ENCODE measurements at places on chromosomes 12 and 14.

DNA sequence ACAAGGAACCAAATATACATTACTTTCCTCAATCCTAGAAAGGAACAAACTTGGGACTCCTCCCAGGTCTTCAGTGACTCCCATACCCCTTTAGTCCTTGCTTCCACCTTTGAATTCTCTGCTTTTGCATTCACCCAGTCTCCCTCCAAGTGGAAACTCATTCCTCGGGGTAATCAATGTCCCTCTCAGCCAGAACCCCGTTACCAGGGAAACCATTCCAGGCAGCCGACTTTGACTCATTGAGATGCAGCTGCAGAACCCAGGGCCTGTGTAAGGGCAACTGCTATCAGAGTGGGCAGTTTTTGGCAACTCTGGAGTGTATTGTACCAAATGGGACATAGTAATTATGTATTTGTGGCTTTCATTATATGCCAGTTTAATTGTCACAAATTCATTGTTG is 186.2 kb downstream of the NRXN3 start:
- DNase-seq = no peak

DNA sequence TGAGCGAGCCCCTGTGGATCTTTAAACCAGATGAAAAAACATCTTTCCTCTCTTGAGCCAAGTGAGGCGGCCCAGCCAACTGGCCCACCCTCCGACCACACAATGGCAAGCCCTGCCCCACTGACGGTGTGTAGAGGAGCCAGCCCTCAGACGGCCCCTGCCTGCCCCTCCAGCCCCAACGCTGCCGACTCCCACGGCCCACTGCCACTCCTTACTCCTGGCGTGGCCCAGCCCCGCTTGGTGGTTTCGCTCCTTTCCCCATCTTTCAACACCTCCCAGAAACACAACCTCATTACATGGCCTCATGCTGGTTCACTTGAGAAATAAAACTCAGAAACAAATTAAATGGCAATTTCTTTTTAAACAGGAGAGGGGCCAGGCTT is 80.6 kb upstream of the DICER1 start:
- no peak for DNase-seq

DNA sequence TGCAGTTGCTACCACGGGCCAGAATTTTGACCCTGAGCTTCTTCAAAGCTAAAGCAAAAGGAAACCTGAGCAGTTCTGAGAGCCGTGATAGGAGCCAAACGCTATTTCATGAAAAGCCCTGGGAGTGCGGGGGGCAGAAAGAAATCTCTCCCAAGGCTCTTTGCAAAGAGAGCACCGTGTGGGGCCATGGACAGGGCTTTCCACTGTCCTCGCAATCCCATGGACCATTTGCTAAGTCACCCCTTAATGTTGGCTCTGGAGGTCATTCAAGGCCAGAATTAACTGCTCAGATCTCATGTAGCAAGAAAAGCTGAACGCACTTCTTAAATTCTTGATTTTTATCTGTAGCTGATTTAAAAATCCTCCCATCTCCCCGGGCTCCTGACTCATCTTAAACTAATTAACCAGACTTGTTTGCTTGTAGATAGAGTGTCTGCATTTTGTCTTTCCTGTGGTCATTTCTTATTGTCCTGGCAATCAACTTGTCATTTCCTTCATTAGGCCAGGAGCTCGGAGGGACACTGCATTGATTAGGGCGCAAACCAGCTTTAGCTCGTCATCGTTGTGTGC is 24.8 kb downstream of the CLSTN3 start:
- no peak for DNase-seq

GRCh38 chr14:105527826-105528585 is 1.6 kb downstream of the TMEM121 start:
- peak; percentile 86 for DNase-seq

DNA sequence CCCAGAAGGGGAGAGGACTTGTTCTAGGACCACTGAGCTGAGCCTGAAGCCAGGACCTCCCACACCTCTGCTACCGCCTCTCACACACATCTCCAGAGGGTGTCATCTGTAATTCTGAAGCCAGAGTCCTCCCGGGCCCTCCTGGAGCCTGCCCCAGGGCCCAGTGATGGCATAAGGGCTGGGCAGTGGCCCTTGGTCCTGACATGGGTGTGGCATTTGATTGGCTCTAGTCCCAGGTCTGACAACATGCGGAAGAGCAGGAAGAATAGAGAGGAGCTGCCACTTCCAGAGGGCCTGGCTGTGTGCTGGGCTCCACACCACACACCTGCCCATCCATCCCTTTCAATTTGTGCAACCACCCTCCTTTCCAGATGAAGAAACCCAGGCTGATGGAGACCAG is 144.3 kb upstream of the GSC start:
- no peak for DNase-seq

DNA sequence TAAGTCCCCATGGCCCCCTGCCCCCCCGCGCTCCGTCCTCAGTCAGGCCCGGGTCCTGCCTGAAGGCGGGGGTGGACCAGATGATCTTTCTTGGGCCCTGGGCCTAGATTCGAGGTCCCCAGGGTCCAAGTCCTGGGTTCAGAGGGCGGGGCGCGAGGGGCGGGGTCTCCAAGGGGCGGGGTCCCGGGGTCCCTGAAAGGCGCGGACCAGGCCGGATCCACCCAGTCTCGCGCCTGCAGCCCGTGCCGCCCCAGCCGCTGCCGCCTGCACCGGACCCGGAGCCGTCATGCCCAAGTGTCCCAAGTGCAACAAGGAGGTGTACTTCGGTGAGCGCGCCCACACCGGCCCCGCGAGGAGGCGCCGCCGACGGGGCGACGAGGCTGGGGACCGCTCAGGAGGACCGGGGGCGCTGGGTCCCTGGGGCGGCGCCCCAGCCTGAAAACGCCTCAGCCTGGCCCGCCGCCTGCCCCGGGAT is 325 bp downstream of the CRIP1 start:
- DNase-seq = peak; percentile 64

DNA sequence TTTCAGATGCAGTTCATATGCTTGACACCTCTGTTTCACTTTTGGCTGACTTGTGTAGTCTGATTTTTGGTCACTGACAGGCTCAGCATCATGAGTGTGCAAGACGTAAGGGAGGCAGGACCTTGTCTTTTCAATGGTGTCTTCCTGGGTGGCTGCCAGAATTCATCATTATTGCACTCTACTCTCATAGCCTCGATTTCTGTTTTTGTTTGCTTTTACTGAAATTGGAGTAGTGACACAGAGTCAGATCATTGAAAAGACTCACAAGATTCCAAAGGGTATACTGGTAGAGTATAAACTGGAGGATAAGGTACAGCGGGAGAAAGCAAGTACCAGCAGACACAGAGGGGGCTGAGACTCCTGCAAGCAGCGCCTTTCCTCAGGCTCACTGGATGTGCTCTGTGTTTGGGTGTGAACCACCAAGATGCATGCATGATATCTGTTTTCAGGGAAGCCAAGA is 126.3 kb upstream of the FGD4 start:
- no peak for DNase-seq

- peak; percentile 86 for DNase-seq
These were observed at the start of gene RPL6 for GRCh38 chr12:112409064-112409905. Gene RPL6 (minus strand): TSS chr12:112409605. CDS start chr12:112408656, 949 bp downstream.

DNA sequence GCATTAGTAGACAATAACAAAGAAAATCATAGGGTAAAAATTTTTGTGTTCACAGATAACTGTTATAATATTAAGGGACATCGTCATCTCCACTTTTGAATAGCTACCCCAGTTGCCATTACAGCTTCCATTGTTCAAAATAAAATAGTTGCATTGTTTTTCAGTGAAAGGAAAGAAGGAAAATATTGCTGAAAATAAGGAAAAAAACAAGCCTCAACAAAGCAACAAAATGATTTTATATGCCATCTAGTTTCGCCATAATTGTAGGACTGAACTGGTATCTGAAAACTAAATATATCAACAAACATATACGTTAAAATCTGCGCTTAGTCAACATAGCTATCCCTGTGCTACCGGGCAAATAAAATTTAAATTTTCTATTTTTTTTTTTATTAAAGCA is 3.3 kb downstream of the CDK17 start:
- no peak for DNase-seq

GRCh38 chr14:104353221-104353920 is 215.0 kb downstream of the KIF26A start:
- no peak for DNase-seq

DNA sequence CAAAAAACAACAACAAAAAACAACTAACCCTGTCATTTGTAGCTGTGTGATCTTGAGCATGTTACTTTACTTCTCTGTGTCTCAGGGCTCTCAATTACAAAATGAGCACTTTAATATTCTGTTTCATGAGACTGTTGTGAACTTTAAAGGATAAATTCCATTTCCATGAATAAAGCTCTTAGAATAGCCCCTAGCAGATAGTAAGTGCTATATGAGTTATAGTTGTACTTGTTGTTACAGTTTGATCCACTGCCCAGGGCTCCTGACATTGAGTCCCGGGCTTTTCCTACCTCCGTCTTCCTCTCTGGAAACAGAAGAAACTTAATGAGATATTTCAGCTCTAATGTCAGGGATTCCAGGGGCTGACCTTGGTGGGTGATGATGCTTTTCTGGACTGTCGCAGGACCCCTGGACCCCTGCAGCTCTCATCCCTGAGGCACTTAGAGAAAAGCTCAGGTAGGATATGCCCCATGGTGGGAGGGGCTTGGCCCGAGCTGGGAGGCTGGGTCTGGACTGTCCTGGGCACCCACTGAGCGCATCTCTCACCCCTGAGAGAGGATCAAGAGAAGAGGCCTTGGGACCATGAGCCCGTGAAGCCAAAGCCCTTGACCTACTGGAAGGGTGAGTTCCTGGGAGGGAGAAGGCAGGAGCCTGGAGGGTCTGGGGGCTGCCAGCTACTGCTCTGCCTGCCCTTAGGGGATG is 5.1 kb downstream of the P3H3 start:
- DNase-seq = no peak

- DNase-seq = no peak
These were observed 7.5 kb upstream of the IFT81 start for GRCh38 chr12:110116623-110117022.

GRCh38 chr12:3455312-3455711 is 35.7 kb upstream of the PRMT8 start:
- DNase-seq = no peak

DNA sequence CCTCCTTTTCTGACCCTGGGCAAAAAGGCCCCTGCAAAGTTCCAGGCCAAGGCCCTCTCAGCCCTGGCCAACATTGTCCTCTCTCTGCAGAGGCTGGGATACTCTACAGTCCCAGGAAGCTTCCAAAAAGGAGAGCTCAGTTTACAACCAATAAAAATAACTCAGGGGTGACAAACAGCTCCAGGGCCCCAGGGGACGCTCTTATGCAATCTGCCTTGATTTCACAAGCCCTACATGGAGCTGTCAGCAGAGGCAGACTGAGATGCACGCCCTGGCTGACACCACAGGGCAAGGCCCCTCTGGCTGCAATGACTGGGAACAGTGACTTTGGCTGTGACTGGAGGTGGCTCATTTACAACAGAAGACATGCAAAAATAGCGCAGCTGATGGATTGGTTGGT is 129.0 kb upstream of the MED13L start:
- no peak for DNase-seq

DNA sequence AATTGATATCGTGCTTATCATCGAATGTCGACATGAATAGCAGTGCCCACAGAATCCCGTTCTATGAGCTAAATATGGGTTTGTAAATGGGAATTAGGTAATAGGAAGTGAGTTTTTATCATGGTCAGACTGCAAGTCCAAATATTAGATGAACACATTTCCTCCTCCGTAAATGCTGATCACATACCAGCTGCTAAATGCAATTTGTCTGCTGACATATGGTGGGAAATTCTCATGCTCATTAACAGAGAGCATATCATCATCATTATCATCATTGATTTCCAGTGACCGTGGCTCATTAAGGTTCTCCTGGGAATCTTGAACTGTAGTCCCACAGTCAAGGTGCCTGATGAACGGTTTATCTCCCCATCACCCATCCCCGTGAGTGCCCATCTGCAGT is 998.8 kb upstream of the TMEM132C start:
- DNase-seq = no peak

- DNase-seq = no peak
These were observed 15.5 kb downstream of the TUNAR start for GRCh38 chr14:95892142-95892541.

DNA sequence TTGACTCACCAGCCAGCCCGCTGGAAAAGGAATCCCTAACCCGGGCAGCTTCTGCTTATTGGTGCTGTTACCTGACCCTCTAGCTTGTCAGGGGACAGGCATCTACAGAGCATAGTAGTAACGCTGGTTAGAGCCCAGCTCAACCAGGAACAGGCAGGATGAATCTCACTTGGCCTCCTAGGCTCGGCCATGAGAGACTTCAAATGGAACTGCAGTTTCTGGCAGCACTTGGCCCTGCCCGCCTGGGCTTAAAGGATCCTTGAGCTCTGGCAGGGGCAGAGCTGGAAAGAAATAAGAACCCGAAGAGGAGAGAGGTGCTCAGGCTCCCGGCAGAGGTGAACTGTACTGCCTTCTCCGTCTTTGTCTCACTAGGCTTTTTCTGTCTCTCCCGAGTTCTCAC is 2.3 kb upstream of the LHX5 start:
- no peak for DNase-seq

DNA sequence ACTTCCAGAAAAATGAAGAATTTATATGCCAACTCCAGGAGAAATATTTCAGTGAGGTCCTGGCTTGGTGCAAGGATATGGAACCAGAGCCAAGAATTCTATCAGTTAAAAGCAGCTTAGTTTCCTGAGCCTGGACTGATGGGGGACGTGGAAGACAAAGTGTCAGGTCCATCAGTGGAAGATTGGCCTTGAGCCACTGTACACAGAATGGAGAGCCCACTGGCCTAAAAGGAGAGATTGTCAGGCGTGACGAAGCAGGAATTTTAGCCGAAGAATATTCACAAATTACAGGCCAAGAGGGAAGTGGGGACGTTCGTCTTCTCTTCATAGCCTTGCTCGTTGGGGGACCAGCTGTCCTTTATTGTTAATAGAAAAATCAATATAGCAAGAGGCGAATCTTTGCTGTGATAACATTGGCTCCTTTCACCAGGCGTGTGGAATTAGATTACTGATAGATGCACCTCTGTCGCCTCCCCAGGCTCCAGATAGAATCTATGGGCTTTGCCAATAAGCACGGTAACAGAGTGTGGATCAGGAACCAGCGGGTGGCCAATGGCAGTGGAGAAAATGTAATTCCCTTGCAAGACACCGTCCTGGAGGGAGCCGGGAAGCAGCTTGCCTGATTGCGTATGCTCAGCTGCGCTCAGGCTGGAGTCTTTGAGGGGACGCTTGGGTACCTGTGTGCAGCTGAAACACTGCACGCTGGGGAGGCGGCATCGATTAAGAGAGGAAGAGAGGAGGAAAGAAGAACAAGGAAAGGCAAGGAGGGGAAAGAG is 56.4 kb downstream of the TMEM132C start:
- no peak for DNase-seq

DNA sequence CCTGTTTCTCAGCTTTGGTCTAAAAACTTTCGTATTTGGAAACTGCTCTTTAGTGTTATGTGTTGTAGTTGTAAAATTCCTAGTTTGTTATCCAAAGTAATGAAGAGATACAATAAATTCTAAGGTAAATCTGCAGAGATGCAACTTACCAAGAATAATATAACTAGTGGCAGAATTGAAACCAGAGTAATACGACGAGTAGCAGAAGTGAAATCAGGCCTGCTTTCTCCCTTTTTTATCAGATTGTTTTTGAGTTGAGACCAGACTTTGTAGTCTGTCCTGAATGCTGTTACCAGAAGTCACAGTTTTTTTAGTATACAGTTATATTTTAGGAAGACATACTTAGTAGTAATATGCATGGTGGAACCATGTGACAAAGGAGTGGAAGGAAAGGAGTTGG is 12.5 kb downstream of the PAPOLA start:
- DNase-seq = no peak

Data from CD8-positive, alpha-beta T cell (primary cell).